ENCODE measurements at places on chromosomes 11 and 22. TPM values are rescaled to one million over a fixed set of nuclear protein-coding genes. Genes with fewer than 3 reads are reported as not detected.

PANX2 gene
- 4.6 TPM for total RNA-seq

LIPT2 gene
- total RNA-seq: 1.3 TPM

DEUP1 gene
- not detected for total RNA-seq

ANGPTL5 gene
- 0.05 TPM for total RNA-seq

LARGE2 gene
- total RNA-seq: 2.2 TPM

TNNT3 gene
- not detected for total RNA-seq

C1QTNF4 gene
- total RNA-seq: not detected

CST6 gene
- not detected for total RNA-seq

FXYD2 gene
- total RNA-seq: 19.3 TPM

OR52E8 gene
- total RNA-seq: not detected

DNAJB13 gene
- total RNA-seq: 0.46 TPM

FGF3 gene
- total RNA-seq: not detected

PDHX gene
- 29.7 TPM for total RNA-seq

PHF21A gene
- total RNA-seq: 13.1 TPM

C11orf97 gene
- not detected for total RNA-seq

FKBP2 gene
- total RNA-seq: 136 TPM

MRGPRX3 gene
- not detected for total RNA-seq

ART1 gene
- not detected for total RNA-seq

CLMP gene
- total RNA-seq: 15.2 TPM

RIMBP3B gene
- 0.51 TPM for total RNA-seq

INS gene
- not detected for total RNA-seq

POU2AF2 gene
- total RNA-seq: not detected

GLYAT gene
- not detected for total RNA-seq

ALDH3B1 gene
- 133 TPM for total RNA-seq

GSTT2B gene
- total RNA-seq: 0.44 TPM

POLD3 gene
- total RNA-seq: 17.8 TPM

OR52M1 gene
- total RNA-seq: not detected

NAALAD2 gene
- total RNA-seq: not detected

SCT gene
- not detected for total RNA-seq

MAP4K2 gene
- total RNA-seq: 9.8 TPM

DDIAS gene
- 18.5 TPM for total RNA-seq

USP2 gene
- total RNA-seq: 0.53 TPM

CADM1 gene
- 16.1 TPM for total RNA-seq

FAM83F gene
- not detected for total RNA-seq

SYCE3 gene
- not detected for total RNA-seq

CNGA4 gene
- 0.03 TPM for total RNA-seq

CASP5 gene
- total RNA-seq: not detected
